ENCODE measurements at places on chromosomes 5 and 9.

DNA sequence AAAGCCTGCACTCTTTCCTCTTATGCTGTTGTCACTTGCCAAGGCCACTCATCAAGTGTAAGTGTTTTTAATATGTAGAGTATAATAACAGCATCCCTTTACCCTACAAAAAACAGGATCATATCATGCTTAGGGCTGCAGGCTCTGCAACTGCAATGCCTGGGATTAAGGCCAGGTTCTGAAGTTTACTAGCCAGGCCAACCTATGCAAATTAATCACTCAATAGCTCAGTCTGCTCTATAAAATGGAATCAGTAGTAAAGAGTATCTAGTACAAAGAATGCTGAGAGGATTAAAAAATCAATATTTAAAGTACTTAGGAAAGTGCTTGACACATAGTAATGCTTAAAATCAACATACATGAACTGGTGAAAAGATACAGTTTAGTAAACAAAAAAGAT, 253.3 kb downstream of the EDIL3 start:
- DNase-seq, result no peak

- DNase-seq, result no peak
These were observed 318.3 kb upstream of the ITGA1 start for GRCh38 chr5:52469420-52469819.

- no peak for DNase-seq
These were observed 292.0 kb downstream of the NSG2 start for GRCh38 chr5:174337276-174338184.

GRCh38 chr9:74556685-74557084, 59.5 kb downstream of the RORB start:
- no peak for DNase-seq

DNA sequence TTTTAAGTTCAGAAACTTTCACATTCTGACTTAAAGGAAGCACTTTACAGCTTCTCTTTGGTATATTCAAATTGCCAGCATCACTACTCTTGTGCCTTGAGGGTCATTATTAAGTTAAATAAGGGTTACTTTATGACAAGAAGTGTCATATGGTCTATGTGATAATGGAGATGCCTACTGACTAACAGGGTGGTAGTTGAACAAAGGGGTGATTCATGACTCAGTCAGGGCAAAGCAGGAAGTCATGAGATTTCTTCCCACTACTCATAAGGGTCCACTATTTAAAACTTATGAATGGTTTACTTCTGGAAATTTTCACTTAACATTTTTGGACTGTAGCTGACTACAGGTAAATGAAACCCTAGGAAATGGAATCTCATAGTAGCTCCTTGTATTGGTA, 938.3 kb upstream of the PTPRD start:
- no peak for DNase-seq

DNA sequence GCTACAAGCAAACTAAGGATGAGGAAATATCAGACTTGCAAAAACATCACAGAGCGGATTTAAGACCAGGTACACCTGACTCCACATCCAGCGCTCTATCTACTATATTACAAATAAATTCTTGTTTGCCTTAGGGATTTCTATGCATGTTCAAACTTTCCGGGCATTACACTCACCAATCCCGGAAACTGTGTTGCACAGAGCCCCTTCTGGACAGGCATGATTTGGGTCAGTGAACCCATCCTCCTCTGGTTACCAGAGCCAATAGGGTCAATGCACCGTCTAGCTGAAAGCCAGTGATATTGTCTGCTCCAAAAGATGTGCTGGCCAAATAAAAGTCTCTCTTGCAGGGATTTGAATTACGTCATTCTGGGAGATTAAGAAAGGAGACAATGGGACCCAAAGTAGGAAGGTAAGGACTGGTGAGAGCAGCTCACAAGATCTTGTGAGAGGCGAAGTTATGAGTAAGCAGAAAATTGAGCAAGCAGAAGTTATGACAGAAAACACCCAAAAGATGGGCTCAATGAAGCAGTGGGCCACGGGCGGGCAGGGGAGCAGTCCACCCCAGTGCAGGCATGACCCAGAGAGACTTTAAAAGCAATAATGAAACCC, 155.8 kb upstream of the RAI14 start:
- no peak for DNase-seq

DNA sequence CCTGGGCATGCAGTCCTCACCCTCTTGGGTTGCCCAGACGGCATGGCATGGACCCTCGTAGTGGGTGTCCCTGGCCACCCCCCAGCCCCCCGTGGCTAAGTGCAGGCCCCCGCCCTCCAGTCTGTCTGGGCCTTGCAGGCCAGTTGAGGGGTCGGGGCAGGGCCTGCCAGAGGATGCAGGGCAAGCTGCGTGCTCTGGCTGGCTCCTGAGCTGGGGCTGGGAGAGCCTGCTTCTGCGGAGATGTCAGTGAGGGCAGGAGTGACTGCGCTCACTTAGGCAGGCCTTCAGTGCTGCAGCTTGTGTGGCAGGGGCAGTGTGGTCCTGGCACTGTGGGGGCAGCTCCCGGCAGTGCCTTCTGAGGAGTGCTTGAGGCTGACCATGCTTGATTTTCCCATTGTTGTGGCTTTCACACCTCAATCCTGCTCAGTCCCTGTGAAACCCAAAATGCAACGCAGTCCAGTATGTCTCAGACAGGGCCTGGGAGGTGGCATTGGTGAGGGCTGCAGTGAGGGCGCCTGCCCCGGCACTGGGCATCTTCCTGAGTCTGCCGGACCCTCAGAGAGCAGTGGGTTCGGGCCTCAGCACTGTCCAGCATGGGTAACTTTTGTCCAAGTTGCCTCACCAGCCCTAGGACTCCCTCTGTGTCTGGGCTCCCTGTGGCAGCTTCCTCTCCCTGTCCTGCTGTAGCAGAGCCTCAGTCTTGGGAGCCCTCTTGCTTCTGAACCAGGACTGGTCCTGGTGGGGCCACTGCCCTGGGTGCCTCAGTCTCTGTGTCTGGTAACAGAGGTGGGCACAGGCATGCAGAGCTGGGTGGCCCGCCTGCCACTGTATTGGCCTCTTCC, 93.0 kb downstream of the PHF2 start:
- DNase-seq, result no peak

DNA sequence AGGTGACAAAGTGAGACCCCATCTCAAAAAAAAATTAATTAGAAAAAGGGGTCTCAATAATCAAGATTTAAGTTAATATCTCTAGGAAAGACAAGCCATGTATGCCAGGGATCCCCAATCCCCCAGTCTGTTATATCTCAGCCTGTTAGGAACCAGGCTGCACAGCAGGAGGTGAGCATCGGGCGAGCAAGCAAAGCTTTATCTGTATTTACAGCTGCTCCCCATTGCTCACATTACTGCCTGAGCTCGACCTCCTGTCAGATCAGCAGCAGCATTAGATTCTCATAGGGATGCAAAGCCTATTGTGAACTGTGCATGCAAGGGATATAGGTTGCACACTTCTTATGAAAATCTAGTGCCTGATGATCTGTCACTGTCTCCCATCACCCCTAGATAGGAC, 116.8 kb downstream of the TARS1 start:
- DNase-seq, result no peak

- DNase-seq, result no peak
These were observed 96.6 kb upstream of the DMRT1 start for GRCh38 chr9:744790-745484.

Measured in activated naive CD8-positive, alpha-beta T cell treated with anti-CD3 and anti-CD28 coated beads, Interleukin-2, amount 50 U/mL, for 16 hours (primary cell).